ENCODE measurements at places on chromosomes 11 and 22.

- DNase-seq = no peak
These were observed 372.8 kb upstream of the CCDC179 start for GRCh38 chr11:23233075-23233474.

DNA sequence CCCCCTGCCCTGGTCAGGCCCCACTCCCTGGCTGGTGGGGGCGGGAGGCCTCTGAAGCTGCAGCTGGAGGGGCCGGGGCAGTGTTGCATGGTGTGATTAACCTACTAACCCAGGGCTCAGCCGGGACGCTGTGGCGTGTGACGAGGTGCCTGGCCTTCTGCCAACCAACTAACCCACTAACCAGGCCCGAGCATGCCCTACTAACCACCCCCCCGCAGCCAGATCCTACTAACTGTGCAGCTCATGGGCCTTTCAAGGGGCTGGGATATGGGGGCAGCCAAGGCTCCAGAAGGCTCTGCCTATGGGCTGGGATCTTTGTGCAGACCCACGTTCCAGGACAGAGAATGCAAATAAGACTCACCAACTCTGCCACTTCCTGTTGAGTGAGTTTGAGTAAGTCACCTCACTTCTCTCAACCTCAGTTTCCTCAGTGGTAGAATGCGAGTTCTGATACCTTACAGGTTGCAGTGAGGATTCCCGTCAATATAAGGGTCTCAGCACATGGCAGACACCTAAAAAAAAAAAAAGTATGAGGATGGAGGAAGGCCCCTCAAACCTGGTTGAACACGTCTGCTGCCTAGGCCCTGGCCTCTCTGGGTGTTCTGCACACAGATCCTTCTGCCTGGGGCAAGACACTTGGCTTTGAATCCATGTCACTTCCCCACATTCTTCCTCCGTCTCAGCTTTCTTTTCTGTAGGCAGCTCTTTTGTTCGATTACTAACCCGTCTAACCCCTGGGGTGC is 14.1 kb downstream of the MIAT start:
- DNase-seq = peak; percentile 72

DNA sequence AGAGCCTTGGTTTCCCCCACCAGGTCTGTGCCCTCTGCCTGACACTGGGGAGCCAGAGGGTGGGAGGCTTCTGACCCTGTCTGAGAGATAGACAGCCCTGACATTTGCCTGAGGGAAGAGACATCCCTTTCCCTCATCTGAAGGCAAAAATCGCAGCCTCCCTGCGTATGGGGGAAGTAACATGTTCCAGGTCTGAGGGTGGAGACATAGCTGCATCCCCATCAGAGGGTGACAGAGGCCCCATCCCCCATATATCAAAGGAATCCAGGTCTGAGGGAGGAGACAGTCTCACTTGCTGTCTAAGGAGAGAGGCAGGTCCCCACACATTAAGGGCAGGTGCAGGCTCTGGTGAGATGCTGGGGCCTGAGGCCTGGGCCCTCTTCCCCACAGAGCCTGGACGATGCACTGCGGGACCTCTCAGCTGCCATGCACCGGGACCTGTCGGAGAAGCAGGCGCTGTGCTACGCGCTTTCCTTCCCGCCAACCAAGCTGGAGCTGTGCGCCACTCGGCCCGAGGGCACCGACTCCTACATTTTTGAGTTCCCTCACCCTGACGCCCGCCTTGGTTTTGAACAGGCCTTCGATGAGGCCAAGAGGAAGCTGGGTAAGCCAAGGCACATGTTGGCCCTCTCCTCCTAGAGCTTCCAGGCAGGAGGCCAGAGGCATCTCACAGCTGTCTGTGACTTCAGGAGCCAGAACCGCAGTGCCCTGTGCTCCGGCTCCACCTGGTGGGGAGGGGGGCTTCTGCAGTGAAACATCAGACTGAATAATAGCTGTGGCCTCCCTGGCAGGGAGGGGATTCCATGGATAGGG is 16.1 kb upstream of the RELT start:
- DNase-seq = peak; percentile 34

- no peak for DNase-seq
These were observed 23.6 kb downstream of the JRKL start for GRCh38 chr11:96413408-96413807.

DNA sequence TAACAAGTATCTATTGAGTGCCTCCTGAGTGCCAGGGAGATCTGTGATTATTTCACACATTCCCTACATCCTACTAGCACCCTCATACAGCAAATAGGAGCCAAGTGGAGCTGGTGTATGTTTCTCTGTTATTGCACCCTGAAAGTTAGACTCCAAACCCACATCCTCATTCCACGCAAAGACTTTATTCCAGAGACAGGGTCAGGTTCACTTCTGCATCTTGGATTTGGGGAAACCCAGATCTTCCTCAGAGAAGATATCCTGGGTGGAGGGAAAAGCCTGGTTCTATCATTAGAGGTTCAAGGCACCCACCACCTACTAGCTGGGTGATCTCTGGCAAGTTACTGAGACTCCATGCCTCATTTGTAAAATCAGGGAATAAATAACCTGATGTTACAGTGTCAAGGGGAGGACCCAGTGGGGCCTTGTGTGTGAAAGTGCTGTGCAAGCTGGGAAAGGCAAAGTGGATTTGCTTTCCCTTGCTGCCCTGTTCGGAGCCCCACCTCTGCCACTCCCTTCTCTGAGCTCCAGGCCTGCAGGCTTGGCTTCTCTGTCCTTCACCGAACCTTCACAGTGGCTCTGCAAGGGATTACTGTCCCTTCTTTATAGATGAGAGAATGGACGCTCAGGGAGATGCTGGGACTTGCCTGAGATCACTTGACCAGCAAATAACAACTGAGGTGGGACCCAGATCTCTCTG is 991 bp upstream of the SLCO2B1 start:
- DNase-seq = no peak

GRCh38 chr11:74005721-74006517 is 3.0 kb downstream of the UCP3 start:
- DNase-seq = no peak

DNA sequence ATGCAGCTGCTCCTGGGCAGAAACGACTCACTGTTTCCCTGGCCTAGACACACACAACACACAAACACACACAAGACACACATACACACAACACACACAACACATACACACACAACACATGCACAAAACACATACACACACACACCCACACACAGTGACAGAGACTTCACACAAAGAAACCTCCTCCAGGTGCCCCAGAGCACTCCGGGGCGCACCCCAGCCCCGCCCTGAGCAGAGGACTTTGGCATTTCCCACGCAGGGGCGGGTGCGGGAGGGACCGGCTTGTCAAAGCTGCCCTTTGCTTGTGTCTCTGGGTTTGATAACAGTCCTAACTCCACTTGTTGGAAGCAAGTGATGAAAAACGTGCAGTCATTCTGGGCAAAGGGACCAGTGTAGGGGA is 6.5 kb downstream of the APOBEC3A start:
- no peak for DNase-seq

- no peak for DNase-seq
These were observed 522 bp upstream of the SEPTIN5 start for GRCh38 chr22:19713650-19714311.

GRCh38 chr11:112852143-112852866 is 108.9 kb upstream of the NCAM1 start:
- no peak for DNase-seq

DNA sequence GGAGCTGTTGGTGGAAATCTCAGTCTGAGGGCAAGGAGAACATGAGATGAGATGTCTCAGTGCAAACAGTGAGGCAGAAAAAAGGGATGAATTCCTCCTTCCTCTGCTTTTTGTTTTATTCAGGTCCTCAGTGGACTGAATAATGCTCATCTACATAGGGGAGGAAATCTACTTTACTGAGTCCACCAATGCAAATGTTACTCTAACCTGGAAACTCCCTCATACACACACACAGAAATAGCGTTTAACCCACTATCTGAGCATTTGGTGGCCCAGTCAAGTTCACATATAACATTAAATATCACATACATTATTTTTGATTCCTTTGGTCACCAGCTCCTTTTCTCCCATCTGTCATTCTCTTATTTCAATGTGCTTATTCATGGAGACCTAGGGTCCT is 418.8 kb downstream of the TMEM135 start:
- DNase-seq = no peak

DNA sequence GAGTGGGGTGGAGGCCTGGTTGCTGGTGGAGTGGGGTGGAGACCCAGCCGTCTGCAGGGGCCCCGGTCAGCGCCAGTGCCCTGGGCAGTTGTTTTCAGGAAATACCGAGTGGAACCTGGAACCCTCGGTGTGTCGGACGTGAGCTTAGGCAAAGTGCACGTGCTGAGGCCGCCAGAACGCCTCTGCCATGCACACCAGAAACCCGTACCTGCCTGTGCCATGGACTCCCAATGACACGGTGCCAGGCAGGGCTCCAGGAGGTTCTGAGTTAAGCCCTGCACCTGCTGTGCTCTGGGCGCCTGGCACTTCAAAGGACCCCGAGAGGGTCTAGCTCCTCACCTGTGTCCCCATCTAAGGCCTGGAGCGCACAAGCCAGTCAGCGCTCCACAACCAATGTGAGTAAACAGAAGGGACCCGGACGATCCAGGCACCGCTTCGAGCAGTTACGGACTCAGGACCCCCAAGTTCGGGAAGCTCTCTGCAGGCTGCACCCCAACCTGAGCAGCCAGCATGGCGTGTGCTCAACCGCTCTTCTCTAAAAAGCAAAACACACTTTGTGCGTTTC is 12.3 kb downstream of the TOLLIP start:
- DNase-seq = no peak

DNA sequence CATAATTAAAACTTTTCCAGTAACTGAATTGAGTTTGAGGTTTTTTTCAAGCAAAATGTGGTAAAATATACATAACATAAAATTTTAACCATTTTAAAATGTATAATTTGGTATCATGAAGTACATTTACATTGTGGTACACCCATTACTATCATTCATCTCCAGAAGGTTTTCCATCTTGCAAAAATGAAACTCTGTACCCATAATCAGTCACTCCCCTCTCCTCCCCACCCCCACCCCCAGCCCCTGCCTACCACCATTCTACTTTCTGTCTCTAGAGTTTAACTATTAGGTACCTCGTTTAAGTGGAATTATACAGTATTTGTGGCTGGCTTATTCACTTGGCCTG is 63.7 kb downstream of the MICAL2 start:
- no peak for DNase-seq
